ENCODE measurements at places on chromosomes 1 and 21. TPM values are rescaled to one million over a fixed set of nuclear protein-coding genes. Genes with fewer than 3 reads are reported as not detected.

Gene NECTIN4
- total RNA-seq: 1.9 TPM

Gene NBPF6
- total RNA-seq: not detected

Gene GFI1
- total RNA-seq: 0.29 TPM

Gene RNF186
- total RNA-seq: not detected

Gene SCP2
- 44.9 TPM for total RNA-seq

Gene WDR64
- not detected for total RNA-seq

Gene PTAFR
- total RNA-seq: 0.11 TPM

Gene SLC19A1
- total RNA-seq: 20.3 TPM

Gene HMCN1
- total RNA-seq: 0.04 TPM

Gene GMEB1
- 5.8 TPM for total RNA-seq

Gene UMODL1
- not detected for total RNA-seq

Gene LRRC53
- total RNA-seq: not detected

Gene AIM2
- not detected for total RNA-seq

Gene OR2L8
- total RNA-seq: not detected

Gene C8A
- not detected for total RNA-seq

Gene RHBDL2
- 1.9 TPM for total RNA-seq

Measured in A549 treated with AZD2906 at 1 μM for 4 hours (cell line).